CD4-positive, alpha-beta T cell treated with Interferon alpha-2 for 1 hour (primary cell): ENCODE measurements at places on chromosomes 11 and 22.

DNA sequence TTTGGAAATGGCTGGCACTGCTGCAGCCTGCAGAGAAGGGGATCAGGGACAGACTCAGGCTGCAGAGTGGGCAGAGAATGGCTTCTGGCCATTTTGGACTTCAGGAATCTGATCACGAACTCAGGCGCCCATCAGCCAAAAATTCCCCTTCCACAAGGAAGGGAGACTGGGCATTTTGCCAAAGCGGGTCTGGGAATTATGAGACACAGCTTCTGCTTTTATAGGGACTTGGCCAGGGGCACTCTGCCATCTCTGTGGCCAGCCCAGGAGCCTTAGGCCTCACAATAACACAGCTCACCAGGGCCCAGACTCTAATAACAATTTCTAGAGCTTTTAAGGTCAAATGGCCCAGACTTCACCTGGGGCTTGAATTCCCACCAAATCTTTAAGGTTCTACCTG, 74.7 kb downstream of the CHST1 start:
- DNase-seq = no peak

DNA sequence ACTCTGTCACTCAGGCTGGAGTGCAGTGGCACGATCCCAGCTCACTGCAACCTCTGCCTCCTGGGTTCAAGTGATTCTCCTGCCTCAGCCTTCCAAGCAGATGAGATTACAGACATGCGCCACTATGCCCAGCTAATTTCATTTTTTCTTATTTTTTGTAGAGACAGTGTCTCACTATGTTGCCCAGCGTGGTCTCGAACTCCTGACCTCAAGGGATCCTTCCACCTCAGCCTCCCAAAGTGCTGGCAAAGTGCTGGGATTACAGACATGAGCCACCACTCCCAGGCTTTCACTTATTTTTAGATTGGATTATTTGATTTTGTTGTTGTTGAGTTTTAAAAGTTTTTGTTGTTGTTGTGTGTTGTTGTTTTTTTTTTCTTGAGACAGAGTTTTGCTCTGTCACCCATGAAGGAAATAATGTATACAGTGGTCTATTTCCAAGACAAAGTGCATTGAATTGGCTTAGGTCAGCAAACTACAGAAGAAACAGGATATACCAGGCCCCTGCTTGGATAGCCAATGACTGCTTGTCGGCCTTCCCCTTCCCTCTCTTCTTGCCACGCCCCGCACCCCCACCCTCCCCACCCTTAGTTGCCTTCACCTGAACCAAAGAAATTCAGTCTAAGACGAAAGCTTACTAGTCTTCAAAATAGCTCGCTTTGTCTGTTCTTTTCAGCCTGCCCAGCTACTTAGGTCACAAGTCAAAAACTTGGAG, 91.8 kb upstream of the CLDN5 start:
- DNase-seq = no peak

DNA sequence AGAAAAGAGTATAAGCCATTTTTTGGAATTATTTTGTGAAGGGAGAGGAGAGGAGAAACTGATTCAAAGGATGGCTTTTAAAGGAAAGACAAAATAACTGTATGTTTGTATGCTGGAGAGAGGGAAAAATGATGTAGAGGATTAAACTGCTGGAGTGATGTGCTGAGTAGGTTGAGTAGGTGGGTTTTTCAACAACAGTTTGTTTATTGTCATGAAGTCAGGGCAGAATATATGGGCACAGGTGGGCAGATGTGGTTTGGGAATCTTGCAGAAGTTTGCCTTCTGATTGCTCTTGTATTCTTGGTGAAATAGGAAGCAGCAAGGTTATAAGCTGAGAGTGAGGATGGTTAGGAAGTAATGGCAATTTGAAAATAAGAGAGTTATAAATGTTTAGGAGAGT, 12.1 kb downstream of the SYT9 start:
- no peak for DNase-seq

GRCh38 chr11:84471501-84471900, 1155.6 kb downstream of the DLG2 start:
- no peak for DNase-seq

GRCh38 chr22:49458708-49459099, 369.0 kb downstream of the BRD1 start:
- no peak for DNase-seq

- DNase-seq = no peak
Observed at GRCh38 chr11:70888061-70888460, 364.3 kb downstream of the SHANK2 start.

GRCh38 chr11:96894587-96894986, 504.8 kb downstream of the JRKL start:
- DNase-seq = no peak

GRCh38 chr11:26767060-26767459, 45.2 kb upstream of the SLC5A12 start:
- no peak for DNase-seq

GRCh38 chr11:10619131-10619680, 50.7 kb upstream of the LYVE1 start:
- DNase-seq = no peak

DNA sequence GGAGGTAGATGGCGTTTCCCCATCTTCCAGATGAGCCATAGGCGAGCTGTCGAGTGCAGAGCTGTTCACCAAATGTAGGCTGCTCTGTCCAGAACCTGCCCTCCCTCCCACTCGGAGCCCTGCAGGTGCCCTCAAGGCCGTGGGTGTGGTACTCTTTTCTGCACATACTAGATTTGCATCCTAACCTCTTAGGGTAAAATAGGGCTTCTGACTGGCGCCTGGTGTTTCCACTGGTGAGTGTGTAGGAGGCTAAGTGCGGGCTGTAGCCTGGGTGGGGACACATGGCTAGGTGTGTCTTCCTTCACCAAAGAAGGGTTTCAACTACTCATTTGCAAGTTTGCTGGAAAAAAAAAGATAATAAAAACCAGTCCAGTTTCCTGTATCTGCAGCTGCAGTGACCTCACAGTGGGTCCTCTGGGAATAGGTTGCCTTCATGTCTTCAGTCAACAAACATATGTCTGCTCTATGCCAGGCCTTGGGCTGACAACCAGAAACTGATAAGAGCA, 8.5 kb downstream of the BIK start:
- DNase-seq = no peak
